Activated CD8-positive, alpha-beta memory T cell treated with anti-CD3 and anti-CD28 coated beads, Interleukin-2, amount 10 ng/mL, durations not matched to agents 7 days and 5 days (primary cell): ENCODE measurements at places on chromosomes 6 and 20. TPM values are rescaled to one million over a fixed set of nuclear protein-coding genes. Genes with fewer than 3 reads are reported as not detected.

NUDT3 gene
- 8.6 TPM for total RNA-seq

GRCh38 chr6:40848038-40848437, 191.0 kb downstream of the UNC5CL start:
- DNase-seq = no peak

GRCh38 chr6:114042267-114043016, 71.5 kb upstream of the HDAC2 start:
- DNase-seq = no peak

DNA sequence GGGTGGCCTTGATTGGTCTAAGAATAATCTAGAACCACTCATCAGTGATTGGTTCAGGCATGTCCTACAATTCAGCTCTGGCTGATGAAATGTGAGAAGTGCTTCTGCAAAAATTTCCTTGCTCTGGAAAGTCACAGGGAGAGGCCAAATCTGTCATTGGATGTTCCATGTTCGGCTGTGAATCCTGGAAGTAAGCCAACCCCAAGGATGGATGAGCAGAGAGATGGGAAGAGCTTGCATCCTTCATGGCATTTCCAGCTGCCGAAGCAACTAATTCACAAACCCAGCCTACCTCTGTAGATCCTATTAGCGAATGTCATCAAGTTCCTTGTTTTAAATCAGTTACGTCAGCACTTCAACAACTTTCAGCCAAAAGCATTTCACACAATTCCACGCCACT, 187.2 kb upstream of the SOX4 start:
- DNase-seq = no peak

- DNase-seq = no peak
These were observed 76.4 kb downstream of the EYA2 start for GRCh38 chr20:46970937-46971630.
